ENCODE measurements at places on chromosomes 1 and 21.

- no peak for DNase-seq
Measured at GRCh38 chr1:19006837-19007271, 50.4 kb upstream of the IFFO2 start.

DNA sequence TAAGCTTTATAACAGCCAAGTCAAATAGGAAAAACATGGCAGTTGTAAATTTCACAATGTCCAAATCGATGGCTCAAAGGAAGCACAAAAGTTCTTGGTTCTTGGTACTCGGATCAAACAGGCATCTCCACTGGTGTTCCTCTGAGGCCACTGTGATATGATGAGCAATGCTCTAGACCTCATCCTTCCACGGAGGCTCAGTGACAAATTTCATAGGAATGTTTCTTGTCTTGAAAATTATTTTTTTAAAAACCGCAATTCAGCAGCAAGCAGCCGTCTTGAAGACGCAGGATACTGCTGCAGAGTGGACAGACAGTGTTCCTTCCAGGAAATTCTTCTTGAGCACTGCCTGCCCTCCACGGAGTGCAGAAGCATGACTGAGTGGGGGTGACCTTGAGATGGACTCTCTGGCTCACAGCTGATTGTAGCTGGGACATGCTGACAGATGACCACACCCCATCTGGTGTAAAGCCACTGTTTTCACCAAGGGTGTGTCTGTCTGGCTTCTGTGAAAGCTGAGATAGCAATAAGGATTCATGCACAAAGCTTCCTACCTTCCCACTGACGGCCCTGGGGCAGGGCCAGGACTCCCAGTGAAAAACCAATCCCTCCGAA, 61.9 kb downstream of the TIAM1 start:
- DNase-seq, result peak; percentile 91

GRCh38 chr1:8858112-8858668, 20.3 kb downstream of the ENO1 start:
- peak; percentile 83 for DNase-seq

GRCh38 chr21:31003471-31003870, 34.8 kb downstream of the KRTAP19-8 start:
- DNase-seq, result no peak

DNA sequence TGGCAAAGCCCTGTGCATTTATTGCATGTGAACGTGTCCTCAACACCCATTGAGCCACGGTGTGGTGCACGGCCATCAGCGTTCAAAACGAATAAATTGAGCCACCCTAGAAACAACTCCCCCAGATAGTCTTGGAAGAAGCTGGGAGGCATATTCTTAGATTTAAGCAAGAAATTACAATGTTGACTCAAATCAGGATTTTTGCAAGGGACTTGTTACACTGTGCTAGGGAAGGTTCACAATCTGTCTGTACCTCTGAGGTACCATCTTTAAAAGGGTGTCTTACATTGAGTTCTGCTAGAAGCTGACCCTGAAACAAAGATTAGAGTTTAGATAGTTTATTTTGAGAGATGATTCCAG, 16.2 kb downstream of the CD247 start:
- no peak for DNase-seq

DNA sequence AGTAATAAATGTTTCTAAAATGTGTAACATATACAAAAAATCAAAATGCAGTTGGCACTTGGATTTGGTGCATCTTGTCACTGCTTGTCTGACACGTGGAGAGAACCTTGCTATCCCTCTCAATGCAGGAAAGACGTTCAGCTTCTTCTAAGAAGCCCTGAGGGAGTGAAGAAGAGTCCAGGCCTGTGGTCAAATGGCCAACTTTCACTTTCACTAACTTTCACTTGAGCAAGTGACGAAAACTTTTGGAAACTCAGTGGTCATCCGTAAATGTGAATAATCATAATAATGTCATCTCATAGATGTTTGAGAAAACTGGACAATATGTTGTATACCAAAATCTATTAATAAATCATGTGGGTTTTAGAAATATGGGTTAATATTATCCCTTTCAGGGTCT, 61.9 kb downstream of the ERG start:
- no peak for DNase-seq

- no peak for DNase-seq
Measured at GRCh38 chr1:187692799-187693198, 864.0 kb downstream of the PLA2G4A start.

DNA sequence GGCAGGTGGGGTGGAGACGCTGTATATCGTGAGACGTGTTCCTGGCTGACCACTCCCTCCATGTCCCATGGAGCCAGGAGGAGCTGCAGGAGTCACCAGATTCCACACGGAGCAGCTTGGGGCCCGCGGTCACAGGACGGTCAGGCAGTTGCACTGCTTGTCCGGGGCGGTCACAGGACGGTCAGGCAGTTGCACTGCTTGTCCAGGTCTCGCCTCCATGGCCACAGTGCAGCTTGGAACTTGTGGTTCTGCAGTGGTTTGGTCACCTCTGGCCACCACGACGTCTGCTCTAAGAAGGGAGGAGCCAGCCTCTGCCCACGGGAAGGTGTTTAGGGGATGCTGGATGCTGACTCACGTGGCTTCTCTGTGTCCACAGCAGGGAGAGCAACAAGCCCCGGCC, 33.0 kb downstream of the SLX9 start:
- no peak for DNase-seq

DNA sequence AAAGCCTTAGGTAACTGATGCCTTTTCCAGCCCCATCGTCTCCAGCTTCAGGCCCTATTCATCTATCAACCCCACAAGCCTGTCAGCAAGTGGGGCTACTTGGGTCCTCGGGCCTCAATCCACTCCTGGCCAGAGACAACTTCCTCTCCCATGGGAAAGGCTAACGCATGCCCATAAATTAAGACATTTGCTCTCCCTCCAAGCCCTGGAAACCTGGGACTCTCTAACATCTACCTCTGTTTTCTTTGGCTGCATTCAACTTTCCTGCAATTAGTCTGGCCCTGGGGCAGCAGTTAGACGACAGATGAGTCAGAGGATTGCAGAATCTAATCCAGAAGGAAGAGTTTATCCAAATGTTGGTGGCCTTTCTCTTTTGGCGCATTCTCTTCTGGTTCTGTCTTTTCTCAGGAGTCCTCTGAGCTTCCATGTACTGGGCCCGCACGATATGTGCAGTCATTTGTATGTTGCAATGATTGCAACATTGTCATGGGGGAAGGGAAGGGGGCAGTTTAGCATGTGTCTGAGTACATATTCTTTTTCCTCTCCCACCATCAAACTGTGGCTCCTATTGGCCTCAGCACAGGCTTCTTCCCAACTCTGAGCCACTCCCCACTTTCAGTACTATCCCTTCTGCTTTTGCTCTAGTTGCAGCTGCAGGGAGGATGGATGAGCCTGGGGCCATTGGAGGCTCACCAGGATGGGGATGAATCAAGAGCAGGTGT, 54.4 kb downstream of the NAV1 start:
- DNase-seq, result peak; percentile 58

- no peak for DNase-seq
Measured at GRCh38 chr1:65725064-65725463, 67.6 kb upstream of the PDE4B start.

GRCh38 chr1:243562473-243562872, 287.6 kb downstream of the AKT3 start:
- no peak for DNase-seq

DNA sequence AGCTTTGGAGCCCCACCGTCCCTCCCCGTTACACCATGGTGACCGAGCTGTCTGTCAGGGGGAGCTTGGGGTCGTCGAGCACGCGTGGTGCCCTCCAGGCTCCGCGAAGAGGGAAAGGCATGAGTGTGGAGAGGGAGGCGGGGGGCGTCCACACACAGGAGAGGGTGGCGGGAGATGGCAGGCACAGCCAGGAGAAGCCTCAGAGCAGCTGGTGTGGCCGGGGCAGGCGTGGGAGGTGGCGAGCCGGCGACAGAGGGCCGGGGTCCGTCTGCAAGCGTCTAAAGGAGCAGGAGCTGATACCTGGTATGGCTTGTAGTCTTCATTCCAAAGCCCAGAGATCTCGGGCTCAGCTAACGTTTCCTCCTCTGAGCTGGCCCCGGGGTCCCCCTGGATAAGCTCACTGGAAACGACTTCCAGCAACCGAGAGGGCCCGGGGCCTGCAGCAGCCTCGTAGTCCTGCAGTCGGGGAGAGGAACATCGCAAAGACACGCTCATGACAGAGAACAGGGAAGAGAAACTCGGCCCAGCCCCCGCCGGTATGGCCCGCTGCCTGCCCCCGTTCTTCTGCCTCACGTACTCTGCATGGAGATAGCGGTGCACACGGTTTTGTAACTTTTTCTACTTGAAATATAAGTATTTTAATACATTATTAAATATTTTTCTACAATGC, 37.4 kb downstream of the CFAP74 start:
- no peak for DNase-seq

- no peak for DNase-seq
Measured at GRCh38 chr1:146039844-146040194, 18.3 kb upstream of the HJV start.

DNA sequence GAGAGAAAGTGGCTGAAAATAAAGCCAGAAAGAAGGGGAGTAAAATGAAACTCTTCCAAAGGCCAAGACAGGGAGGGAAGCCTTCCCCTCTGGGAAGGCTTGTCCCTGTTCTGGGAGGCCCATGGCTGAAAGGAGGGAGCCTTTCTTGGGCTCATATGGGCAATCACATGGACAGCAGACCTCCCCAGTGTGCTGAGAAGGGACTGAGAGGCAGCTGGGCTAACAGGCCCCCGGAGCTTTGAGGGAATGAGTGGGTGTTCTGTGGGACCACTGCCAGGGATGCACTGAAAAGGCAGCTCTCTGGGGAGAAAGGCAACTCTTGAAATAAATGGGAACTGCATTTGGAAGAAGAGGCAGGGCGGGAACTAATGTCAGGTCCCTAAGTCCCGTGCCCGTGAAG, 39.1 kb downstream of the KANK4 start:
- no peak for DNase-seq

GRCh38 chr1:97378596-97378995, 542.2 kb downstream of the DPYD start:
- DNase-seq, result no peak
